Activated naive CD8-positive, alpha-beta T cell treated with anti-CD3 and anti-CD28 coated beads for 36 hours (primary cell): ENCODE measurements at places on chromosomes 6 and 20. TPM values are rescaled to one million over a fixed set of nuclear protein-coding genes. Genes with fewer than 3 reads are reported as not detected.

- DNase-seq: no peak
Observed at GRCh38 chr6:32424589-32425300, 14.9 kb upstream of the HLA-DRA start.

DNA sequence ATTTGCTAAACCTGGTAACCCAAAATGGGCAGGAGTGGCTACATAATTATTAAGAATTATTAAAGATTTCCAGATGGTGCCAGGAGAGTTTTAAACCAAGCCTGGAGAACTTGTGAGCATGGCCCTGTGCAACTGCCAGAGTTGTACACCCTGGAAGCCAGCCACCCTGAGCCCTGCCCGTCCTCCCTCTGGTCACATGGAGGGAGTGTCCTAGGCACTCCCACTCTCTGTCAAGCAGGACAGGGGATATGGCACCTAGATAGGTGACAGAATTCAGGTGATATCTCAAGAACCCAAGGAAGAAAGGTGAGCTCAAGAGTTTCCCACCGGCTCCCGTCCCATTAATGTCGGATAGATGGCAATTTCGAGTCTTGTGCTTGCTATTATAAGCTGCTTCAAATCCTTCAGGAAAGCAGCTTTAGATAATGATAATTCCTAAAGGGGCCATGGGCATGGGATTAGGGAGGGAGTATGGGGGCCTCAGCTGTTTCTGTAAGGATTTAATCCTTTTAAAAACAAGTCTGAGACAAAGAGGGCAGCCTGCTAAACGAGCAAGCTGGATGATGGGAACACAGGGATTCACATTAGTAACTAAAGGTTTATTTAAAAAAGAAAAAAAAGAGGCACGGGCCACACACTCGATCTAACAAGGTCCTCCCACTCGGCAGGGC lies 169.1 kb downstream of the BMP7 start:
- DNase-seq: no peak

DNA sequence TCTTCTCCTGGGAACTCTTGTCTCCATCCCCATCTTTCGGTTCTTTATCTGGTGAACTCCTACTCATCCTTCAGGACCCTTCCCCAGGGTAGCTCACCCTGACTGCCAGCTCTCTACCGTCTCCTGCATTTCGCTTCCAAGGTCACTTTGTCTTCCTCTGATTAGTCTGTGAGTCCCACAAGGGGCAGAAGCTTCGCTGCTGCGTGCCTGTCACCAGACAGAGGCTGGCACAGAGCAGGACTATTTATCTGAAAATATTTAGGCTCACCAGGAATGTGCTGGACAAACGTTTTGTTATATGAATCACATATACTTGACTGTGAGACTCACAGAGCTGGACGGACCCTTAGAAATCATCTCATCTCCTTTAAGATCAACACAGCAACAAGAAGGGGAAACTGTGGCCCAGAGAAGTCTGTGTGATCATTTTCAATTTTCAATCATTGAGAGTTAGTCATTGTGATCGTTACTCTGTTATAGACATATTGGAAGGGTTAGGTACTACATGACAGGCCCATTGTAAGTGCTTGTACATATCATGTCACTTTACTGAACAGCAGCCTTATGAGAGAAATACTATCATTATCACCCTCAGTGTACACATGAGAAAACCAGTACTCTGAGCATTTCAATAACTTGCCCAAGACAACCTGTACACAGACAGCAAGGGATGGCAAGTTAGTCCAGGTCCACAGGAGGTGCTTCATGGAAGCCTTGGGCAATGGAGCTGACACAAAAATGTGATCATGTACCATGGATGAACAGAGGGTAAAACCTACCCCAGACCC lies 51.4 kb downstream of the JPH2 start:
- no peak for DNase-seq

GRCh38 chr6:38695227-38695900 lies 7.6 kb downstream of the GLO1 start:
- no peak for DNase-seq

DNA sequence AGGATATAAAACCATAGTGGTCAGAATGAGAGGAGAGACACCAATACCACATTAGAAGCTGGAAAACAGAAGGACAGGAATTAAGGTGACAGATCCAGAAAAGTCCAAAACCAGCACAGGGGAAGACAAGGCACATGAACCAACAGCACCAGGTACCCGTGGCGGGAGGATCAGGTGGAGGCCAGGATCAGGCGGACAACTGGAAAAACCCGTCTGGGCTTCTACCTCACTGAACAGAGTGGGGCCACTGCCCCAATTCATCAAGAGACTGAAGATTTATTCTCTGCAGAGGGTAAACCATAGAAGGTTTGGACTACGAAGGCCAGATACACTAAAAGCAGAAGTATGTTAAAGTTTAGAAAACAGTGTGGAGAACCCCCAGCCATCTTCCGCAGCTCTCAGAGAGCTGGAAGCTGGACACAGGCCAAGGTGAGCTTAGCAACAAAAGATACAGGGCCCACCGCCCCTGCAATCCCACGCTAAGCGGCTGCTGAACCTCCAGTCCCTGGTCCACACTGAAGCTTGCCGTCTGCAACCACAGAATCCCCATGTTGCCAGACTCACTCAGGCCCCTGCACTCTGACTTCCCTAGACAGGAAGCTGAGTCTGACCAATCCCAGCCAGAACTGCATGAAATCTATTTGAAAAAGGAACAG lies 29.9 kb downstream of the ABHD12 start:
- DNase-seq: no peak

GRCh38 chr20:46652699-46653098 lies 1.4 kb upstream of the SLC13A3 start:
- DNase-seq: no peak

GRCh38 chr20:18835466-18836256 lies 22.1 kb downstream of the SCP2D1 start:
- no peak for DNase-seq

DNA sequence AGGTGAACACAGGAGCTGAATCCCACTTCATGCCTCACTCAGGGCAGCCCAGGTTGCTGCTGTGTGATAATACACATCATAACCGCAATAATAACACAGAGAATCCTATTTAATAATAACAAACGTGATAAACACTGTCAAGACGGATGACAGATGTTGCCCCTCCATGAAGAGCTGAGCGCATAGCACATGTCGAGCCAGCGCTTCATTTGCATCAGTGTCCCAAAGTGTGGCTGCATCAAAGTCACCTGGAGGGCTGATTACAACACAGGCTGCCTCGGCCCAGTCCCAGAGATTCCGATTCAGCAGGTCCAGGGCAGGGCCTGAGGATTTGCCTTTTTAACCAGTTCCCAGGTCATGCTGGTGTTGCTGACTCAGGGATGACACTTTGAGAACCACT lies 198.5 kb downstream of the QKI start:
- DNase-seq: no peak

GRCh38 chr6:6584310-6585002 lies 4.1 kb upstream of the LY86 start:
- no peak for DNase-seq

- no peak for DNase-seq
Observed at GRCh38 chr20:1628621-1629020, 8.8 kb upstream of the SIRPB1 start.

DNA sequence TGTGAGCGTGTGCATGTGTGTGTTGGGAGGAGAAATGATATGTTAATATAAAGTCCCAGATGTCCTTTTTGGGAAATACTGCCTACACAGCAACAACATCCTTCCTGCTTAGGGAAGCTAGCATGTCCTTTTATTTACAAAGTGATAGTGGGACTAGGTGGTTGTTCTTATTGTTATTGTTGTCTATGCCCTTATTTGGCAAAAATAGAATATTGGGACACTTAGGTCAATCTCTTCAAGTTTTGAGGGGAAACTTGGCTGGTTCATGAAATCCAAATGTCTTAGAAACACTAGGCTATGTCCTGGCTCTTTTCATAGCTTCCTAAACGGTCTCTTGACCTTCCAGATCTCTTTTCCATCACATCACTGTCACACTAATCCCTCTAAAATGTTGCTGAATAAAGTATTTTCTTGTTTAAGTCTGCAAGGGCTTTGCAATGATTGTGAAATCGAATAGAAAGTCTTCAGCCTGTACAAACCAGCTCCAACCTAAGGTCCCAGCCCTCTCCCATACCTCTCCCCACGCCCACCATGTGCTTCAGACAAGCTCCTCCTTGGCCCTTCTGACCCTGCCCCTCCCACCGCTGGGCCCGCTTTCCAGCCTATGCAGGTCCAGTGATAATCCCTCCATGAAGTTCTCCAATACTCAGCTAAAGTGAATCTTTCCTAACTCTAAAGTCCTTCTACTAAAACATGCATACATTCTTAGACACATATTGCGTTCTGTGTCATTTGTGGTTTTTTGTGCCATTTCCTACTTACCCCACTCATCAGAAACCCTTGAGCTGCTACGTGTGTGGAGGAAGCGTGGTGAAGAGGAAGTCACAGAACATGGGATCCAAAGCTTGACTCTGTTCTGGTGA lies 205.1 kb downstream of the LY86 start:
- DNase-seq: no peak

- DNase-seq: no peak
Observed at GRCh38 chr6:163263196-163263595, 151.3 kb upstream of the QKI start.

DNA sequence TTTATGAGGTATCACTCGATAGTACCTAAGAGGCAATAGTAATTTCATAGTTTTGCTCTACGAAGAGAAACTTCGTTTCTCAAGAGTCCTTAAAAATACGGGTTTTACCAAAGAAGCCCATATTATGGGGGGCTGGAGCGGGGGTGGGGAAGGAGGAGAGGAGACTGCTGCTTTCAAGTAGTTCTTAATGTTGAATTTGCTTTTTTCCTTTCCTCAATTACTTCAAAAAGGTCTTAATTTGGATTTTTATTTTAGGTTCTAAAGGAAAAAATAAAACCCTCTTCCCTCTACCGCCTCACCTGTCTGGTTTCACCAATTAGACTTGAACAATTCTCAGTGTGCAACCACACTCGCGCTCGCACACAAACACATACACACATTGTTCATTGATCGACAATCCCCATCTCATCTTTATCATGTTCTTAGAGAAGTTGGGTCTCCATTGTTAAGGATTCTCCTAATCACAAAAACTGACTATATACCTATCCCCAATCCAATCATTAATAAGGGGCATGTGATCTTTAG lies 97.2 kb downstream of the HFE start:
- no peak for DNase-seq

DNA sequence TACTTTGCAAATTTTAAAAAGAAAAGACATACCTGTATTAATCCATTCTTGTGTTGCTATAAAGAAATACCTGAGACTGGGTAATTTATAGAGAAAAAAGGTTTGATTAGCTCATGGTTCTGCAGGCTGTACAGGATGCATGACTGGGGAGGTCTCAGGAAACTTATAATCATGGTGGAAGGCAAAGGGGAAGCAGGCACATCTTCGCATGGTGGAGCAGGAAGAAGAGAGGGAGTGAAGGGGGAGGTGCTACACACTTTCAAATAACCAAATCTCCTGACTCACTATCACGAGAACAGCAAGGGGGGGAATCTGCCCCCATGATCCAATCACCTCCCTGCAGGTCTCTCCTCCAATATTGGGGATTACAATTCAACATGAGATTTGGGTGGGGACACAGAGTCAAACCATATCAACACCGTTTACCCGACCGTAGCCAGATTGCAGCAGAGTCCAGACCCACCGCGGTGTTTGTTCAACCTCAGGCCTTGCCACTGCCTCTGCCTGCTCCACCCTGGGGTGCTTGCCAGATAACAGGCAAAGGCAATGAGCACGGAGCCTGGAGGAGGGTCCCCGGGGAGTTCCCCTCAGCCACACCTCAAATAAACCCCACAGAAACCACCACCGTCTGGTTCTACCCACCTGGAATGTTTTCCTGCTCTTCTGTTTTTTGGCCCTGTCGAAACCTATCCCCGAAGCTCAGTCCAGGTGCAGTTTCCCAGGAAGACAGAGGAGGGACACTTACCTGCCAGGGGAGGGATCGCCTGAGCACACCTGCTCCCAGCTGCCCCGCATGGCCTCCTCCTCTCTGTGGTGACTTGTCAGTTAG lies 142.2 kb upstream of the AFDN start:
- DNase-seq: no peak

- no peak for DNase-seq
Observed at GRCh38 chr6:154522576-154522975, 12.1 kb upstream of the CNKSR3 start.

DNA sequence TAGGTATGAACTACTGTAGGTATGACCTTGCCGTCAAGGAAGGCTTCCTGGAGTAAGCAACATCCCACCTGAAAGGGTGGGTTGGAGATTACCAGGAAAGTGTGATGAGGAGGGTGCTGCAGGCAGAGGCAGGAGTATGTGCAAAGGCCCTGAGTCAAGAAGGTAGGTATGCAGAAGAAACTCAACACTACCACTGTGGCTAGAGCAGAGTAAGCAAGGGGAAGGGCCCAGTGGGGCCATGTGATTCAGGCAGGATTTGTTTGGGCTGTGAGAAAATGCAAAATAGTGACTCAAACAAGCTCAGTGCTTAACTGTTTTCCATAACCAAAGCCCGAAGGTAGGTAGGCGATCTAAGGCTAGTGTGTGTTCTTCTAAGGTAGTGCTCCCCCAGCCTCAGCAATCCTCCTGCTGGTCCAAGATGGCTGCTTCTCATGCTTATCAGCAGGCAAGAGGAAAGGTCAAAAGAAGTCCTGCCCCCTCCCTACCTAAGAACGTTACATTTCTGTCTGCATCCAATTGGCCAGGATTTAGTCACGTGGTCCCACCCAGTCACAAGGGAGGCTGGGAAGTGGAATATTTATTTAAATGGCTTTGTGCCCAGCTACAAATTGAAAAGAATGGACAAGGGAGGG lies 36.2 kb upstream of the HMGA1 start:
- no peak for DNase-seq

DNA sequence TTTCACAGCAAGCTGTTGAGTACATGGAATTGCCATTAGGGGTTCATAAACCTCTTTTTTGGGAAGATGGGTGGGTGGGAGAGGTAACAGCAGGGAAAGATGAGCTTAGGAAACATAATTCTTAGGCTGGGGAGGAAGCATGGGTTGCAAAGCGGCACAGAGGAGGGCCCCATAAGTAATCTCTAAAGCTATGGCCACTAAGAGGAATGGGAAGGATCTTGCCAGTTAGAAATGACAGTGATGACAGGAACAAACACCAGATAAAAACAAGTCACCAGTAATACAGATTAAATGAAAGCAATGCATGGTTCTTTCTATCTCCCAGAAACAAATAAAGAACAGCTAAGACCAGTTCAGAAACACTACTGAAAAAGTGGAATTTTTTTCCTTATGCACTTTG lies 31.0 kb upstream of the PRELID3B start:
- no peak for DNase-seq

DNA sequence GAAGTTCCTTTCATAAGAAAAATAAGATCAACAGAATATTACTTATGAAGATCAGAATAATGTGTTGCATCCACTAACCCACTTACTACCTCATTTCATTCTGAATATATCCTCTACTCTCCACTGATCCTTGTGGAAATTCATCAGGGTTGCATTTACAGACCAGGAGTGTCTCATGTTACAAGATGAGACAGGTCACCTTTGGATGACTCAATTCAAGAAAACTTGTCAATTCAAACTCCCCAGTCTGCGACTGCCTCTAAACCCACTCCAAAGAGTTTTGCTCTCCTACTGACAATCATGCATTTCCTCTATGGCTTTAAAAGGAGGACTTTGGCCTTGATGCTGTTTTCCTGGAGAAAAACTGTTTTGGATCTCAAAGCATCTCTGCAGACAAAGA lies 68.4 kb downstream of the ID4 start:
- DNase-seq: no peak

The INSM1 gene
- 0.19 TPM for total RNA-seq

The SLC22A2 gene
- total RNA-seq: not detected

The POU3F2 gene
- total RNA-seq: not detected

The RIPOR3 gene
- not detected for total RNA-seq

The PRSS35 gene
- total RNA-seq: not detected

The SPTLC3 gene
- 0.76 TPM for total RNA-seq

The POPDC3 gene
- not detected for total RNA-seq

The RAET1G gene
- not detected for total RNA-seq

The ARMC2 gene
- total RNA-seq: 3.5 TPM

The NRN1 gene
- 10.6 TPM for total RNA-seq

The PHACTR3 gene
- not detected for total RNA-seq

The PRND gene
- total RNA-seq: not detected
